ENCODE measurements at places on chromosomes 1 and 21.

DNA sequence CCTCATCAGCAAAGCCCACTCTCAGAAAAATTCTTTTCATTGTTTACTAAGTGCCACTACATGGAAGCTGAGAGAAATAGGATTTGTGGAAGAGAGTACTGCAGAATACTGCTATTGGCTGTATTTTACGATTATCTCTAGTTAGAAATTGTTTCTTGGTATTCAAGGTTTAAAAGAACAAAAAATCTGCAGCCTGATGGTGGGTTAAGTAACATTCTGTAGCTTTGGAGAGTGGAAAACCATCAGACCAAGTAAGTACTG is 27.3 kb downstream of the PTTG1IP start:
- peak overlapping the region; percentile 27 for H3K27ac ChIP-seq
- H3K4me3 ChIP-seq = peak overlapping the region; percentile 70
- H3K36me3 ChIP-seq = peaks cover 2% of the 10 kb centered on the region

DNA sequence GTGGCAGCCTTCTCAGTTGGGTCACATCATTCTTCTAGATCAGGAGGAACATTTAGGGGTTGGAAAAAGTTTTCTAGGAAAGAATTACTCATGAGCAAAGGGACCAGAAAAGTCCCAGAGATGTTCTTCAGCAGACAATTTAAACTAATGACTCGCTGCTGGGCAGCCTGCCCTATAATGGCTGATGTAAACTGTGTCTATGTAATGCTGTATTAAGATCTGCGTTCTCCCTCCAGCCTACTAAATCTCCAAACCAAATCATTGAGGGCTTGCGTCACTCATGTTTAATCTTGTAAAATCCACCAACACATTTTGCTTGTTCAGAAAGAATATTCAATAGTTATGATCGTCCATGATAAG is 92.1 kb downstream of the LRRC8C start:
- no peak overlapping the region for H3K4me3 ChIP-seq
- H3K27me3 ChIP-seq = no peaks in the 10 kb centered on the region
- peaks cover 41% of the 10 kb centered on the region for H3K4me1 ChIP-seq
- peaks cover 7% of the 10 kb centered on the region for H3K36me3 ChIP-seq
- no peak for DNase-seq

- DNase-seq = no peak
- peaks cover 25% of the 10 kb centered on the region for H3K4me1 ChIP-seq
- H3K36me3 ChIP-seq = peaks cover 2% of the 10 kb centered on the region
- H3K27me3 ChIP-seq = no peaks in the 10 kb centered on the region
- peak overlapping the region; percentile 19 for H3K27ac ChIP-seq
Measured at GRCh38 chr1:116368241-116368640, 4.8 kb upstream of the ATP1A1 start.

DNA sequence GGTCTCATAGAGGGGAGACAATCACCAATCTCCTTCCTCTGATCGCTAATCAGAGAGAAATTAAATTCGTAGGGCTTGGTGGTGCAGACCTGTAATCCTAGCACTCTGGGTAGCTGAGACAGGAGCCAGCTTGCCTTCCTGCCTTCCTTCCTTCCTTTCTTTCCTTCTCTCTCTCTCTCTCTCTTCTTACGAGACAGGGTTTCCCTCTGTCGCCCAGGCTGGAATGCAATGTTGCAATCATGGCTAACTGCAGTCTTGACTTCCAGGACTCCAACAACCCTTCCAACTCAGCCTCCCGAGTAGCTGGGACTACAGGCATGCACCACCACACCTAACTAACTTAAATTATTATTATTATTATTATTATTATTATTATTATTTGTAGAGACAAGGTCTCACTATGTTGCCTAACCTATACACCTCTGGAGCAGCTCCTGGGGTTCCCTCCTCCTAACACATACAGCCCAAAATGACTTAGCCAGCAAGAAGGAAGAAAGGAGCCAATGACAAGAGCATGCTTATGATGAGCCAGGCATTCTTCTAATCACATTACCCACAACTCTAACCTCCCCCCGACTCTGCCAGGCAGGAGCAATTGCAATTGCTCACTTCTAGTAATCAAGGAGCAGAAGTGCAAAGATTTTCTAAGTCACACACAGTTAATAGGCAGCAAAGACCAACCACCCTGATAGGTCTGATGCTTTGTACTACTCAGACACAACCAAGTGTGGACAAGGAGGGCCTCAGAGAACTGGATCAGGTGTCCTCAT is 105.4 kb upstream of the F3 start:
- DNase-seq = no peak
- no peaks in the 10 kb centered on the region for H3K4me1 ChIP-seq
- H3K4me3 ChIP-seq = no peak overlapping the region
- peaks cover 11% of the 10 kb centered on the region for H3K27me3 ChIP-seq
- H3K36me3 ChIP-seq = no peaks in the 10 kb centered on the region

- H3K27me3 ChIP-seq = no peaks in the 10 kb centered on the region
- no peaks in the 10 kb centered on the region for H3K4me1 ChIP-seq
- H3K27ac ChIP-seq = no peak overlapping the region
- DNase-seq = no peak
- no peak overlapping the region for H3K4me3 ChIP-seq
Measured at GRCh38 chr1:238233966-238234365, 343.2 kb upstream of the ZP4 start.

- peak overlapping the region; percentile 80 for H3K4me3 ChIP-seq
- H3K27me3 ChIP-seq = no peaks in the 10 kb centered on the region
- H3K27ac ChIP-seq = peak overlapping the region; percentile 97
- peaks cover 43% of the 10 kb centered on the region for H3K4me1 ChIP-seq
- H3K36me3 ChIP-seq = peaks cover under 1% of the 10 kb centered on the region
Measured at GRCh38 chr1:151898519-151898991, 10.8 kb downstream of the THEM4 start.

DNA sequence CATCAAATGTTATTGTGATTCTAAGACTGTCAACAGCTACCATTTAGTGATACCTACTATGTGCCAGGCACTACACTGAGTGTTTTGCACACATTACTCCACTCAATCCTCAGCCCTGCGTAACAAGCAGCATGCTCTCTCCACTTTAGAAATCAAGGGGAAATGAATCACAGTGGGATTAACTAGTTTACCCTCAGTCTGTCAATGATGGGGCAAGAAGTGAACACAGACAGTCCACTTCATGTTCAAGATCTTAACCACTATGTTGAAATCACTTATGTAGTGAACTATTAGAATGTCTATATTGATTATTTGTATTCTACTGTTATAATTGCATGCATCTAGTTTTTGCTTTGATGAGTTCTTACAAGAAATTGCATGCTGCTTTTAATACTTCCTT is 165.3 kb downstream of the LTN1 start:
- H3K27me3 ChIP-seq = no peaks in the 10 kb centered on the region
- H3K4me3 ChIP-seq = no peak overlapping the region
- no peak overlapping the region for H3K27ac ChIP-seq
- peaks cover 3% of the 10 kb centered on the region for H3K36me3 ChIP-seq
- peaks cover 16% of the 10 kb centered on the region for H3K4me1 ChIP-seq

DNA sequence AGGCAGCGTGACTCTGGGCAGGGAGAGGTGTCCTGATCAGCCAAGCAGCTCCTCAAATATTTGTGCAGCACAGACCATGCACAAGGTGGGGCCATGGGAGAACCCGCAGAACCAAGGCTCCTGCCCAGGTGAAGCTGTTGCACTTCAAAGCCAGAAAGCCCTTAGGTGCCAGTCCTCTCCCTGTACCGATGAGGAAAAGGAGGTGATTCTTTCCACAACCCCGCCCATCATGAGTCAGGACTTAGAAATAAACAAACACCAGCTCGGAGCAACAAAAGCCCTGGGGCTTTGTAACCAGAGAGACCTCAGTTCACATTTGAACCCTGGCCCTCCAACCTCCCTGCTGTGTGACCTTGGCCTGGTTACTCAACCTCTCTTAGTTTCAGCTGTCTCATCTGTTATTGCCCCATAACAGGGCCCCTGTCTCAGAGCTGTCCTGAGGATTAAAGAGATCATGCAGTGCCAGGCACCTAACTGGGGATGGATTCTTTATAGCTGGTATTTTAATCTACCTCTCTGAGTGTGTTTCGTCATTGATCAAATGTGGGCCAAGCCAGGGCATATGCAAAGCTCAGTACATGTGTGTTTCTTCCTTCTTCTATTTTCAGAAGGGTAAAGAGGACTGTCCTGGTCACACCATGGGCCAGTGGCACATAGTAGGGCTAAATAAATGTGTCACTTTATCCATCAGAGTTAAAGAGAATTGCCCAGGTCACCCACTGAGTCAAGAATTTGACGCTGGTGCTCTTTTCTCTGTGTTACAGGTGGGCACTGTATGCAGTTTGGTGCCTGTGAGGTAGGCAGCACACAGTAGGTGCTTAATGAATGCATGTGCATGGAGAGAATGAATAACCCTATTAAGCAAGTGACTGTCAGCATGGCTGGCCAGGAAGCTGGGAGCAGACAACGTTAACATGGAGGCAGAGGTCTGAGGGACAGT is 1.4 kb downstream of the LDLRAD1 start:
- H3K36me3 ChIP-seq = no peaks in the 10 kb centered on the region
- no peak overlapping the region for H3K27ac ChIP-seq
- no peak for DNase-seq

All from T-helper 17 cell (primary cell).